CD4-positive, alpha-beta memory T cell (primary cell): ENCODE measurements at places on chromosomes 13 and 19. TPM values are rescaled to one million over a fixed set of nuclear protein-coding genes. Genes with fewer than 3 reads are reported as not detected.

ZBTB7A gene
- 48.2 TPM for polyA plus RNA-seq

UBE2L5 gene
- not detected for polyA plus RNA-seq

IL17D gene
- polyA plus RNA-seq = not detected

PGPEP1 gene
- 8.0 TPM for polyA plus RNA-seq

ZFP82 gene
- 8.3 TPM for polyA plus RNA-seq

GRCh38 chr13:112513761-112514160, 74.2 kb downstream of the TUBGCP3 start:
- no peaks in the 10 kb centered on the region for H3K4me1 ChIP-seq
- no peak overlapping the region for H3K4me3 ChIP-seq
- no peak overlapping the region for H3K27ac ChIP-seq
- no peaks in the 10 kb centered on the region for H3K27me3 ChIP-seq

DNA sequence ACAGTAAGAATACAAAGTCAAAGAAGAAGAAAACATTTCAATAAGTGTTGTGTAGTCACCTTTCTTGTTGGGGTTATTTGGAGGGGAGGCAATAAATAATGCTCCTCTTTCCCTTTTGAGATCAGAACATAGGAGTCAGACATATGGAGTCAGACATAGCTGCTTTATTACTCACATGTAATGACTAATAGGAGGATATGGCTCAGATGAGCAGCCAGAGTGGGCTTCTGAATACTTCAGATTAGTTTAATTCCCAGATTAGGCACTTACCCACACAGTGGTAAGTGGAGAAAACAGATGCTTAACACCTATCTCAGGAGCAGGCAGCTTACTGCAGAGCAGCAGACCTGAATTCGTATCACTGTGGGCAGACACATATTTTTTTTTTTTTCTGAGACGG, 31.7 kb upstream of the C1QTNF9B start:
- H3K4me1 ChIP-seq = no peaks in the 10 kb centered on the region
- no peaks in the 10 kb centered on the region for H3K27me3 ChIP-seq
- no peak for DNase-seq
- H3K36me3 ChIP-seq = no peaks in the 10 kb centered on the region
- H3K27ac ChIP-seq = no peak overlapping the region
- H3K4me3 ChIP-seq = no peak overlapping the region

- H3K36me3 ChIP-seq = no peaks in the 10 kb centered on the region
- H3K27me3 ChIP-seq = no peaks in the 10 kb centered on the region
- DNase-seq = no peak
- H3K4me3 ChIP-seq = no peak overlapping the region
- H3K27ac ChIP-seq = no peak overlapping the region
- H3K4me1 ChIP-seq = no peaks in the 10 kb centered on the region
Observed at GRCh38 chr13:23621316-23621645, 51.1 kb downstream of the TNFRSF19 start.

- no peaks in the 10 kb centered on the region for H3K36me3 ChIP-seq
- peak; percentile 9 for DNase-seq
- H3K4me3 ChIP-seq = no peak overlapping the region
- no peak overlapping the region for H3K27ac ChIP-seq
- no peaks in the 10 kb centered on the region for H3K4me1 ChIP-seq
Observed at GRCh38 chr13:37074703-37075102, 15.2 kb upstream of the SUPT20H start.

- DNase-seq = no peak
- H3K4me3 ChIP-seq = no peak overlapping the region
- no peak overlapping the region for H3K27ac ChIP-seq
- no peaks in the 10 kb centered on the region for H3K36me3 ChIP-seq
- H3K4me1 ChIP-seq = no peaks in the 10 kb centered on the region
Observed at GRCh38 chr13:31053091-31053490, 108.6 kb downstream of the HSPH1 start.

- no peak overlapping the region for H3K27ac ChIP-seq
- DNase-seq = no peak
- no peaks in the 10 kb centered on the region for H3K27me3 ChIP-seq
- H3K4me3 ChIP-seq = no peak overlapping the region
- no peaks in the 10 kb centered on the region for H3K36me3 ChIP-seq
- no peaks in the 10 kb centered on the region for H3K4me1 ChIP-seq
Observed at GRCh38 chr13:66313413-66313812, 916.7 kb downstream of the PCDH9 start.

GRCh38 chr13:27122036-27122435, 49.6 kb downstream of the USP12 start:
- H3K4me3 ChIP-seq = no peak overlapping the region
- no peak overlapping the region for H3K27ac ChIP-seq
- H3K4me1 ChIP-seq = peaks cover 14% of the 10 kb centered on the region
- no peaks in the 10 kb centered on the region for H3K27me3 ChIP-seq
- DNase-seq = no peak

DNA sequence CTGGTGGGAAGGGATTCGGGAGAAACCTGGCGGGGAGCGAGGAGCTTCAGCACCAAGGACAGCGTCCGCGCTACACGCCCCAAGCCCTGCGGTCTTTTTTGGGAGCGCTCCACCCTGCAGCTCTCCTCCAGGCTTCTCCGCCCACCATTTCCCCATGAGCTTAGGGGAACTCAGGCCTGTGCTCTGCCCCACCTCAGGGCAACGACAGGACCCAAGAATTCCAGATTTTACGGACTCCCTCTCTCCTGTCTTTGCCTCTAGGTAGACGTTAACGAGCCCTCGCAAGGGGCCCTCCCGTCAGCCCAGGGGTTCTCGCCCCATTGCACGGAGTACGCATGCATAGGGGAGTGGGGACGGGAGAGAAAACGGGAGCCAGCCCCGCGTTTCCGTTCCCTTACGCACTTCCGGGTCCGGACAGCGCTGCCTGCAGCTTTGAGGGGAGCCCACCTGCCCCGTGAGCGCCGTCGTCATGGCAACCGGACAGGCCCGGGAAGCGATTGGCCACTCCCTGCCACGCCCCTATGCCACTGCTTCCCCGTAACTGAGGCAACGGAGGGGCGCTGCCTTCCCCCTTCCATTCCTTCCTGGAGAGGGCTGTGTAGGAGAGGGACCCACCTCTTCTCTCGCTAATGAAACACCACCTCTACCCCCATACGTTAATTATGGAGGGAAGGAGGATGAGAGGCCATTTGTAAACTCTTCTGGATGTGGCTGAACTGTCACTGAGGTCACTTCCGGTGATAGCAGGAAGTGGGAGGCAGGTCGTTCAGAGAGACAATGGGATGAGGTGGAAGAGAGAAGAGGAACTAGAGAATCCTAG, 20.8 kb downstream of the NOVA2 start:
- peaks cover 11% of the 10 kb centered on the region for H3K4me1 ChIP-seq
- no peak overlapping the region for H3K27ac ChIP-seq
- peak; percentile 32 for DNase-seq
- H3K4me3 ChIP-seq = peak overlapping the region; percentile 11

- no peak overlapping the region for H3K27ac ChIP-seq
- no peak overlapping the region for H3K4me3 ChIP-seq
- no peaks in the 10 kb centered on the region for H3K27me3 ChIP-seq
- peak; percentile 66 for DNase-seq
Observed at GRCh38 chr19:57406516-57407123, 4.3 kb upstream of the ZNF17 start.

DNA sequence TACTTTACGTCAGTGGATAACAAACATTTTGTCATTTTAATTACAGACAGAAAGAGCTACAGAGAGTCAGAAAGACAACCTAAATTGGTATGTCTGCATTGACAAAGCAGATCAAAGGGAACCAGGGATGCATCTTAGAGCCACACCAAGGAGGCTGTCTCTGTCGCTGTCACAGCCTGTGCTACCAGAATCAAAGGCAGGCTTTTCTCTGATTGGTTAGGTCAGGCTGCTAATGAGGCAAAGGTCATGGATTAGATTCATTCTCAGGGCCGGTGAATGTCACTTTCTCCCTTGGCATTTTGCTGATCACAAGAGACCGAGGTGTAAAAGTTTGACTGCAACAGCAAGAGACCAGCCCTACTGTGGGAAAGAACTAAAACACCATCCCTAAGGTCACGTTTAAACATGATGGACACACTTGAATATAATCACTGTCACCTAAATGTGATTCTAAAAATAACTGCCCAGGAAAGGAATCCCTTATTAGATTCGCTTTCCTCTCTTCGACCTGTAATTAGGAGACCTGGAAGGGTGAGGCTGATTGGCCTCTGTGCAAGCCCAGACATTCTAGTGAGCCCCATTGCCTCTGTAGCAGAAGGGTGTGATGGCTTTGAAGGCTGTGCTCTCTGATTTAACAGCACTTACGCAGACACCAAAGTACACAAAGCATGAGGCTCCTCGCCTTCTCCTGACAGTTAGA, 314.4 kb upstream of the NBEA start:
- H3K4me1 ChIP-seq = no peaks in the 10 kb centered on the region
- H3K4me3 ChIP-seq = no peak overlapping the region
- H3K36me3 ChIP-seq = no peaks in the 10 kb centered on the region
- H3K27ac ChIP-seq = no peak overlapping the region
- DNase-seq = no peak

GRCh38 chr13:89361909-89362308, 1690.7 kb downstream of the SLITRK5 start:
- no peak overlapping the region for H3K27ac ChIP-seq
- H3K36me3 ChIP-seq = no peaks in the 10 kb centered on the region
- H3K4me1 ChIP-seq = no peaks in the 10 kb centered on the region
- DNase-seq = no peak
- H3K4me3 ChIP-seq = no peak overlapping the region

GRCh38 chr13:37797631-37798030, 71.9 kb downstream of the TRPC4 start:
- no peak for DNase-seq
- no peaks in the 10 kb centered on the region for H3K4me1 ChIP-seq
- no peak overlapping the region for H3K4me3 ChIP-seq
- no peaks in the 10 kb centered on the region for H3K27me3 ChIP-seq
- H3K27ac ChIP-seq = no peak overlapping the region

DNA sequence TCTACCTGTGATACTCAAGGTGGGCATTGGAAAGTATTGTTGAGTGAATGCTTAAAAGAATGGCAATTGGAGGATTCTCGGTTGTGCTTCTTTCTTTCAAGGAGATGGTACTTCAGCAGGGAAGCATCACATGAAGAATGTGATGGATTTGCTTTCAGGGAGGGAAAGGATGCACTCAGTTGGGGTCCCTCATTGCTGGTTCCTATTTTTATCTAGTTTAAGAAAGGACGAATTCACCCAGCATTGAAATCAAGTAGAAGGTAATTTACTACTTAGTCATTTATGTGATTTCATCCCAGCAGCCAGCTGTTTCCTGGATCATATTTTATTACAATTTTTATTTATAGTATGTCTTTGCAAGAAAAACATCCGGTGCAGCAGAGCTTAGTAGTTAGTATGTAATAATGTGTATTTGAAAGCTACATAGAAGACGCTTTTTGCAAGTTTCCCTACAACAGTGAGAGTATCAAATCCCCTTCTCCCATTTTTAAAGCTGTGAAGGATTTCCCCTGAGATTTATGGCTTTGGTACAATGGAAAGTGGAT, 417.9 kb downstream of the GPC5 start:
- no peaks in the 10 kb centered on the region for H3K4me1 ChIP-seq
- DNase-seq = no peak
- no peaks in the 10 kb centered on the region for H3K36me3 ChIP-seq
- H3K4me3 ChIP-seq = no peak overlapping the region

- H3K4me1 ChIP-seq = no peaks in the 10 kb centered on the region
- no peak overlapping the region for H3K27ac ChIP-seq
- H3K4me3 ChIP-seq = no peak overlapping the region
- DNase-seq = no peak
- H3K36me3 ChIP-seq = no peaks in the 10 kb centered on the region
- H3K27me3 ChIP-seq = no peaks in the 10 kb centered on the region
Observed at GRCh38 chr13:105019073-105019472, 1516.4 kb downstream of the EFNB2 start.

- H3K36me3 ChIP-seq = no peaks in the 10 kb centered on the region
- no peak overlapping the region for H3K4me3 ChIP-seq
- H3K27me3 ChIP-seq = no peaks in the 10 kb centered on the region
- H3K27ac ChIP-seq = no peak overlapping the region
Observed at GRCh38 chr19:6721773-6722172, 1.3 kb upstream of the C3 start.

- H3K4me1 ChIP-seq = no peaks in the 10 kb centered on the region
- no peaks in the 10 kb centered on the region for H3K36me3 ChIP-seq
- no peaks in the 10 kb centered on the region for H3K27me3 ChIP-seq
- H3K4me3 ChIP-seq = no peak overlapping the region
- no peak overlapping the region for H3K27ac ChIP-seq
- DNase-seq = no peak
Observed at GRCh38 chr13:106145997-106146864, 389.2 kb downstream of the EFNB2 start.

GRCh38 chr19:53872762-53873161, 5.1 kb downstream of the MYADM start:
- H3K4me1 ChIP-seq = peaks cover 54% of the 10 kb centered on the region
- DNase-seq = no peak
- no peaks in the 10 kb centered on the region for H3K27me3 ChIP-seq

DNA sequence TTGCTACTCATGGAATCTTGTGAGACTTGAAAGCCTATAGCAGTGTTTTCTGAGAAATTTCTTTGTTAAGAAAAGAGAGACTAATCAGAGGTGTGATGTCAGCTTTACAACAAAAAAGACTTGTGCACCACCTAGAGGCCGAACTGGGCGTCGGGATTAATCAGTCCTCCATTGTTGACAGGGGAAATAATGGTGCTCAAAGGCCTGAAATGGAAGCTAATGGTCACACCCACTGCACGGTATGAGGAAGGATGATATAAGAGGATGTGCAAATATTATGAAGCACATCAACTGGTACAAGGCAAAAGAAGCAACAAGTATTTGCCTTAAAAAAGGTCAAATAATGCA, 480.2 kb upstream of the MIR17HG start:
- H3K27me3 ChIP-seq = no peaks in the 10 kb centered on the region

GRCh38 chr19:5447700-5448311, 7.4 kb upstream of the ZNRF4 start:
- no peak overlapping the region for H3K27ac ChIP-seq
- no peak for DNase-seq
- no peak overlapping the region for H3K4me3 ChIP-seq

GRCh38 chr19:31761281-31761913, 412.2 kb upstream of the TSHZ3 start:
- H3K4me1 ChIP-seq = no peaks in the 10 kb centered on the region
- H3K27me3 ChIP-seq = no peaks in the 10 kb centered on the region
- no peak overlapping the region for H3K4me3 ChIP-seq
- no peak overlapping the region for H3K27ac ChIP-seq
- no peak for DNase-seq
- H3K36me3 ChIP-seq = no peaks in the 10 kb centered on the region

- H3K4me1 ChIP-seq = peaks cover 21% of the 10 kb centered on the region
- H3K4me3 ChIP-seq = no peak overlapping the region
Observed at GRCh38 chr13:98450539-98451111, 126.3 kb downstream of the STK24 start.
